Ovary (tissue), 10 donors: ENCODE measurements at places on chromosomes 5 and 9. TPM values are rescaled to one million over a fixed set of nuclear protein-coding genes. Genes with fewer than 3 reads are reported as not detected.

GRCh38 chr5:86523718-86524117 is 94.0 kb upstream of the COX7C start:
- no peak overlapping the region for H3K4me3 ChIP-seq
- H3K27me3 ChIP-seq, result no peaks in the 10 kb centered on the region
- H3K4me1 ChIP-seq, result no peaks in the 10 kb centered on the region

The G3BP1 gene
- total RNA-seq, result 224 TPM

GRCh38 chr5:103397739-103398581 is 139.4 kb downstream of the MACIR start:
- DNase-seq, result no peak
- H3K36me3 ChIP-seq, result no peaks in the 10 kb centered on the region
- no peaks in the 10 kb centered on the region for H3K27me3 ChIP-seq

- H3K27ac ChIP-seq, result no peak overlapping the region
- no peaks in the 10 kb centered on the region for H3K27me3 ChIP-seq
- H3K36me3 ChIP-seq, result no peaks in the 10 kb centered on the region
- H3K4me3 ChIP-seq, result no peak overlapping the region
- DNase-seq, result no peak
Observed at GRCh38 chr5:93756372-93756771, 15.0 kb upstream of the POU5F2 start.

The ANGPTL2 gene
- total RNA-seq, result 9.8 TPM

The SLC12A2 gene
- total RNA-seq, result 31.6 TPM

The CMYA5 gene
- total RNA-seq, result 27.3 TPM

The GABRA6 gene
- total RNA-seq, result not detected

DNA sequence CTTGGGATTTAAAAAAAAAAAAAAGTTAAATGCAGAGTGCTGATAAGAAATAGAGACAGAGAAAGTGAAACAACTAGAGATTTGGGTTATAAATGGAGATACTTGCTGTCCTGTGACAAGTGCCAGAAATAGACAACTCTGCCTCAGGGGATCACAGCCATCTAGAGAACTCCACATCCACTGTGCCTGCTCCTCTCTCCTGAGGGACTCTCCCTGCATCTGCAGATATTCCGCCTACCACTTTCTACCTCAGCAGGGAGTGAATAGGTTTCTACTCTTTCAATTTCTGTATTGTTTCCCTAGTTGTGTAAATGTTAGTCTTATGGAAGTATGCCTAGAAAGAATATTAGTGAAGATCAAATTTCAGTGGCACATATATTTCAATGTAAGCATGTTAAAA is 307.2 kb downstream of the HTR1A start:
- no peaks in the 10 kb centered on the region for H3K36me3 ChIP-seq
- H3K27me3 ChIP-seq, result no peaks in the 10 kb centered on the region
- H3K4me1 ChIP-seq, result no peaks in the 10 kb centered on the region
- DNase-seq, result no peak

DNA sequence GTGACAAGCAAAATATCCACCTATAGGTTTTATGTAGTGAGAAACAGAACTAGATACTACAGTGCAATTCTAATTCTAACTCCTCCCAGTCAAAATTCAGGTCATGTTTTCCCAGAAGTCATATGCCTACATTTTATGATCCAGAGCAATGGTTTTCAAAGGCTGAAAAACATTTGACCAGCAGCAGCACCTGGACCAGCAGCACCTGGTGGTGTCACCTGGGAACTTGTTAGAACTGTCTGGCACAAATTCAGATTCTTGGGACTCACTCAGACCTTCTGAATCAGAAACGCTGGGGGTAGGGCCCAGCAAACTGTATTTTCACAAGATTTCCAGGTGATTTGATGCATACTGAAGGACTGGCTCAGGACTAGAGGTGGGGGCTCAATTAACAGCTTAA is 367.7 kb upstream of the RFX3 start:
- DNase-seq, result no peak
- H3K36me3 ChIP-seq, result no peaks in the 10 kb centered on the region
- H3K4me1 ChIP-seq, result no peaks in the 10 kb centered on the region
- no peak overlapping the region for H3K27ac ChIP-seq
- no peaks in the 10 kb centered on the region for H3K27me3 ChIP-seq
- H3K4me3 ChIP-seq, result no peak overlapping the region

GRCh38 chr9:111943746-111944145 is 47.1 kb downstream of the UGCG start:
- DNase-seq, result no peak
- H3K27ac ChIP-seq, result no peak overlapping the region
- no peak overlapping the region for H3K4me3 ChIP-seq
- H3K4me1 ChIP-seq, result no peaks in the 10 kb centered on the region

The PCDHGA3 gene
- total RNA-seq, result 5.9 TPM

The NUTM2G gene
- not detected for total RNA-seq

GRCh38 chr5:167579693-167580055 is 711.8 kb upstream of the WWC1 start:
- H3K27ac ChIP-seq, result no peak overlapping the region
- H3K27me3 ChIP-seq, result no peaks in the 10 kb centered on the region
- DNase-seq, result no peak
- no peak overlapping the region for H3K4me3 ChIP-seq

DNA sequence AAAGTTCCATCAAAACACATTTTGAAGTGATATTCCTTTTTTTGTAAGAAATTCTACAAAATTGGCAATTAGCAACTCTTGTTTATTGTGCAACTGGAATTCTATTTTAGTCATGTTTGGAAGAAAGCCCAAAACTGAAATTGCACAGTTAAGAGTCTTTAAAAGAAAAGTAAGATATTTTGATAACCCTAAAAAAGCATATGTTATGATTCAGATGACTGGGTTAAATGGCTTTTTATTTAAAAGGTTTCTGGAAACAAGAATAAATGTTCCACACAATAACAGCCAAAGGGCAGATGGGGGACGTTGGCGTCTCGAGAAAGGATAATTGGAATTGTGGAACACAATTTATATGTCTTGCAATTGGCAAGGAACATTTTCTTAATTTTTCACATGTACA is 275.2 kb downstream of the CDH9 start:
- no peaks in the 10 kb centered on the region for H3K4me1 ChIP-seq
- DNase-seq, result no peak
- H3K36me3 ChIP-seq, result no peaks in the 10 kb centered on the region
- no peak overlapping the region for H3K27ac ChIP-seq
- no peak overlapping the region for H3K4me3 ChIP-seq

The INSL4 gene
- not detected for total RNA-seq

The BTNL8 gene
- total RNA-seq, result 0.24 TPM

GRCh38 chr9:128160603-128160987 is 530 bp downstream of the BBLN start:
- H3K4me1 ChIP-seq, result peaks cover 3% of the 10 kb centered on the region
- no peak overlapping the region for H3K27ac ChIP-seq
- H3K36me3 ChIP-seq, result no peaks in the 10 kb centered on the region
- no peaks in the 10 kb centered on the region for H3K27me3 ChIP-seq

- peak overlapping the region; percentile 71 for H3K27ac ChIP-seq
- peak; percentile 61 for DNase-seq
- H3K27me3 ChIP-seq, result no peaks in the 10 kb centered on the region
Observed at GRCh38 chr9:69121155-69122081, 52.7 kb upstream of the TJP2 start.
